SHP77 (cell line): ENCODE measurements at places on chromosomes 11 and 22.

- DNase-seq, result no peak
These were observed 12.7 kb upstream of the RGL4 start for GRCh38 chr22:23678133-23678532.

DNA sequence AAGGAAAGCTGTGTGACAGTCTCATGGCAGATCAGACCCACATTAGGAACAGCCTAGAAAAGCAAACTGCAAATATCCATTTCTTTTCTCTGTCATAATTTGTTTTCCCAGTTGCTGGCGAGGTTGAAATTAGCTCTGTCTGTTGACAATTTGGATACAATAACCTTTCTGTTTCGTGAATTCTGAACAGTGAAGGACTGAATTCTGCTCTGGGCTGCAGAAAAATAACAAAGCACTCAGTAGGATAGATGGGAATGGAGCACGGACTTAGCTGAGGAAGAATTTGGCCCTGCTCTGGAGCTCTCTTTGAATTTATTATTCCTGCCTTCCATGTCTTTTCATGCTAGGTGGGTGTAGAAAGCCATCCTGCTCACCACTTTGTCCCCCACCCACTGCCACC lies 140.3 kb downstream of the RRAS2 start:
- DNase-seq, result no peak

- DNase-seq, result no peak
These were observed 92.0 kb upstream of the DDI1 start for GRCh38 chr11:103944251-103944940.

GRCh38 chr11:575313-575995 lies 816 bp upstream of the PHRF1 start:
- DNase-seq, result peak; percentile 42

GRCh38 chr11:96430668-96431067 lies 40.9 kb downstream of the JRKL start:
- DNase-seq, result no peak

DNA sequence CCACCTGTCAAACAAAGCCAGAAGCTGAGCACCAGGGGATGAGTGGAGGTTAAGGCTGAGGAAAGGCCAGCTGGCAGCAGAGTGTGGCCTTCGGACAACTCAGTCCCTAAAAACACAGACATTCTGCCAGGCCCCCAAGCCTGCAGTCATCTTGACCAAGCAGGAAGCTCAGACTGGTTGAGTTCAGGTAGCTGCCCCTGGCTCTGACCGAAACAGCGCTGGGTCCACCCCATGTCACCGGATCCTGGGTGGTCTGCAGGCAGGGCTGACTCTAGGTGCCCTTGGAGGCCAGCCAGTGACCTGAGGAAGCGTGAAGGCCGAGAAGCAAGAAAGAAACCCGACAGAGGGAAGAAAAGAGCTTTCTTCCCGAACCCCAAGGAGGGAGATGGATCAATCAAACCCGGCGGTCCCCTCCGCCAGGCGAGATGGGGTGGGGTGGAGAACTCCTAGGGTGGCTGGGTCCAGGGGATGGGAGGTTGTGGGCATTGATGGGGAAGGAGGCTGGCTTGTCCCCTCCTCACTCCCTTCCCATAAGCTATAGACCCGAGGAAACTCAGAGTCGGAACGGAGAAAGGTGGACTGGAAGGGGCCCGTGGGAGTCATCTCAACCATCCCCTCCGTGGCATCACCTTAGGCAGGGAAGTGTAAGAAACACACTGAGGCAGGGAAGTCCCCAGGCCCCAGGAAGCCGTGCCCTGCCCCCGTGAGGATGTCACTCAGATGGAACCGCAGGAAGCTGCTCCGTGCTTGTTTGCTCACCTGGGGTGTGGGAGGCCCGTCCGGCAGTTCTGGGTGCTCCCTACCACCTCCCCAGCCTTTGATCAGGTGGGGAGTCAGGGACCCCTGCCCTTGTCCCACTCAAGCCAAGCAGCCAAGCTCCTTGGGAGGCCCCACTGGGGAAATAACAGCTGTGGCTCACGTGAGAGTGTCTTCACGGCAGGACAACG lies 11.7 kb downstream of the CXCR5 start:
- peak; percentile 19 for DNase-seq

GRCh38 chr11:45005106-45005505 lies 54.4 kb upstream of the TP53I11 start:
- no peak for DNase-seq

DNA sequence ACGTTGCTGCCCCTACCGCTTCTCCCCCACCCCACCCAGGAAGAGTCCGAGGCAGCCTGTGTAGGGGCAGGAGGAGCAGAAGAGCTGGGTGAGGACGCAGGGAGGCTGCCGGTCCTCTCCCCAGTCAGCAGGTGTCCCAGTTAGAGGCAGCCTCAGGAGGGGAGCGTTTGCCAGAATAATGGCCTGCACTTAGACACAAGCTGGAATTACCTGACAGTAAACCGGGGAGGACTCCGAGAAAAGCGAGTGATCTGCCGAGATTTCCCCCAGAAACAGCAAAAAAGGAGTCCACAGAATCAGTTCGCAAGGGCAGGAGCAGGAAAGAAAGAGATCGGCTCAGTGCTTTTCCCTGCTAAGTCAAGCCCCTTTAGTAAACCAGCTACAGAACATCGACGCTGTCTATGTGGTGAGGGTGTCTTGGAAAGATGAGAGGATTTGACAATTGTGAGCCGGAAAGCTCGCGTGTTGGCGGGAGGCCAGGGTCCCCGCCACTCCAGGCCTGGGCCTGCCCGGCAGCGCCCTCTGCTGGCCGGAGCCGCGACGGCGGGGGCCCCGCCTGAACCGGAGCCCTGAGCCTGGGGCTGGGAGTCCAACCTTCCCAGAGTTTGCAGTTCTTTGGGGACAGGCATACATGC lies 17.7 kb upstream of the THRSP start:
- peak; percentile 70 for DNase-seq

DNA sequence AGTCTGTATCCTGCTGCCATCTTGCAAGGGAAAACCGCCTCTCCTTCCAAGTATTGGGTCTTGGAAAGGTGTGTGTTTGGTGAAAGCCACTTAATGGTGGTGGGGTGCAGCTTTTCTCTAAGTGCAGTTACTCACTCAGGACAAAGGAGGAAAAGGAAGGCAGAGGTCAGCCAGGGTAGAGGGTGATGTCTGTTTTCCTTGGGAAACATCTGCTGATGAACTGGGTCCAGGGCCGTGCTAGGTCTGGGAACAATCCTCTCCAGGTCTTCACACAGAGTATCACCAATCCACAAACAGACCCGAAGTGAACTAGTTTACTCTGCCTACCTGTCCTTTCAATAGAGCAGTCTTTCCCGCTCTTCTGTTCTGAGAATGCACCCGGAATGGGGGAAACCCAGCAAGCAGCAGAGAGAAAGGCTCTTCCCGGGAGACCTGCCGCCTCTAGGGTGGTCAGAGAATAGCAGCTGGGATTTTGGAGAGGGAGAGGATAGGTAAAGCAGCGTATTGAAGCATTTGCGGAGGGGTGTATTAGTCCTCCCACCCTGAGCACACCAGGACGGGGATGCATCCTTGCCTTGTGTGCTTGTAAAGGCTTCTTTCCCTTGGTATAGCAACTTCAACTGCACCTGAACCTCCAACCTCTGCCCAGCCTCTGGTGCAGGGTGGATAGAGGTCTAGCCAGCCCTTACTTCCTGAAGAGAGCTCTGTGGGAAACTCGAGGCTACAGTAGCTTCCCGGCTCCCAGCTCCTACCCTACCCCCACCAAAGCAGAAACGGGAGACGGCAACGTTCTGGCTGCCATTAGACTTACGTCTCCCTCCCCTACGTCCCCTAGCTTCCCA lies 20.7 kb downstream of the LHFPL7 start:
- no peak for DNase-seq

DNA sequence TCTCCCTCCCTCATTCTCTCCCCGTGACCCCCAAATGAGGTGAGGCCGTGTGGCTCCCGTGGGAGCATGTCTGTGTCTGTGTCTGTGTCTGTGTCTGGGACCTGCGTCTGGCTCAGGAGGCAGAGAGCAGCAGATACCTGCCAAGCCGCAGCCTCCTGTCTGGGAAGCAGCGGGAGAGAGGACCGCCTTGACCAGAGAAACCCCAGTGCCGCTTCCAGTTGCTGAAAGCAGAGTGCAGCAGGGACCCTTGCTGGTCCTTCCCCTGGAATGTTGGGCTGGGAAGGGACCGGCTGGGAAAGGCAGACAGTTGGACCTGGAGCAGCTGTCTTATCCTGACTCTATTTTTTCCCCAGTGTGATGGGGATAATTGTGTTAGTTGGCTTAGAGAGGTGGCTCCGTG lies 525 bp downstream of the CSDC2 start:
- no peak for DNase-seq

DNA sequence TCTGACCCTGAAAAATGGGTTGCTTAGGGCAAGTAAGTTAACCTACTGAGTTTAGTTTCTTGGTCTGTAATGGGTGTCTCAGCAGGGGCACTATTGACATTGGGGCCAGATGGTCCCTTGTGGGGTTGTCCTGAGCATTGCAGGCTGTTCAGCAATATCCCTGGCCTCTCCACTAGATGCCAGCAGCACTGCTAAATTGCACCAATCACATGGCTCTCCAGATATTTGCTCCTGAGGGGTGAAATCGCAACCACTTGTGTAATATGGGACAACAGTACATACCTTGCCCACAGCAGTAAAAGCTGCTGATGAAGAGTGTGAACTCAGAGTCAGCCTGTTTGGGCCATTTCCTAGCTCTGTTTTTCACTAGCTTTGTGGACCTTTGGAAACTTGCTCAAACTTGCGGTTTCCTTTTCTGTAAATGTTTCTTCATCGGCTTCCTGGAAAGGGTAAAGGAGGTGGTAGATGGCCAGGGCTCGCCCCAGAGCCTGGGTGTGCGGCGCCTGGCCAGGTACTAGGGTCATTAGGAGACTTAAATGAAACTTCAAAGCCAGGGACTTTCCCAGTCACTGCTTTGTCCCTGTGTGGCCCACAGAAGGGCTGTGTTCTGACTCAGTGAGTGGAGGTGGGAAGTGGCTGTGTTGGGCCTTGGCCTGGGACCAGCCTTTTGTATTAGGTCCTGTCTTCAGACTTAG lies 13.0 kb downstream of the NCF4 start:
- DNase-seq, result no peak

GRCh38 chr11:93053864-93054263 lies 84.4 kb downstream of the MTNR1B start:
- DNase-seq, result no peak

DNA sequence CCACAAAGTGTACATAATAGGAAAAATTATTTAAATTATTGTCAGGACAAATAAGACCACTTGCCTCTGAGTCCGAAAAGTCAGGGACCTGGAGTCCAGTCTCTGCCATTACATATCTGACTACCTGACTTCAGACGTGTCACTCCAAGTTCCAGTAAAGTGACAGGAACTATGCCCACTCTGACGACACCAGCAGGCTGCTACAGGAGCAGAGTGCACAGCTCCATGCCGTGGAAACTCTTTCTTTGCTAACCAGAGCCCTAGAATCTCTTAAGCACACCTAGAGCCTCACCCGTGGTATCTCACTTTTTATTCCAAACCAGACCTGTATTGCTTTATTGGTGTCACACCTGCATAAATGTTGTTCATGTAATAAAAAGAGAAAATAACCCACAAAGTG lies 93.7 kb downstream of the PLEKHA7 start:
- no peak for DNase-seq

DNA sequence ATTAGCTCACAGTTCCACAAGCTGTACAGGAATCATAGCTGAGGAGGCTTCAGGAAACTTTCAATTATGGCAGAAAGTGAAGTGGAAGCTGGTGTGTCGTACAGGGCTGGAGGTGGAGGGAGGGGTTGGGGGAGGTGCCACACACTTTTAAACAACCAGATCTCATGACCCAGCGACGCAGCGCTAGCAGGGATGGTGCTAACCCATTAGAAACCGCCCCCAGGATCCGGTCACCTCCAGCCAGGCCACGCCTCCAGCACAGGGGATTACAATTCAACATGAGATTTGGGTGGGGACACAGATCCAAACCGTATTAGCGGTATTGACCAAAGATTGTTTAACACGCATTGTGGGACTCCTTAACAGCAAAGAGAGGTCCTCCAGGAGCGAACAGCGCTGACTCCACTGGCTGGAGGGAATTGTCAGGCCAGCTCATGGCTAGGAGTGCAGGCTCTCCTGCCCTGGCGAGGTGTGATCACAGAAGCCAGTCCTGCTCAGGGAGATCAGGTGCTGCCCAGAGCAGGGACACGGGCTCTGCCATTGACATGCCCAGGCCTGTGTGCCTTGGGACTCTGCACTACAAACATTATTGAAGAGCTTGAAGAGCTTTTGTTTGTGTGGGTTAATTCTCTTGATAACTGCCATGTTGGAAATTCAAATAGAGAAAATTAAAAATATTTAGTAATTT lies 215.3 kb downstream of the TBC1D22A start:
- no peak for DNase-seq

DNA sequence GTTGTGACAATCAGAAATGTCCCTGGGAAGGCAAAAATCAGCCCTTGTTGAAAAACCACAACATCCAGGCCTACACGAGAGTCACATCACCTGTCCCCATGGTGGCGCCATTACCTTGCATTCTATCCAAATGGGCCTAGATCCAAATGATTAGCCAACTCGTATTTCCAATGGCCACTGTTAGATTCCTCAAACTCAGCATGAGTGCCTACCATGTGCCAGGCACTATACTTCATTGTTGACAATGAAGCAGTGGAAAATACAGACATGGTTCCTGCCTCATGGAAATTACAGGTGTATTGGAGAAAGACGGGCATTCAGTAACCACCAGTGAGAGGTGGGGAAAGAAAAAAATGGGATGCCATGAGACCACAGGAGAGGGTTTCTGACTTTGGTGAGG lies 29.8 kb upstream of the CREB3L1 start:
- peak; percentile 81 for DNase-seq

GRCh38 chr11:33984682-33985389 lies 66.7 kb upstream of the CAPRIN1 start:
- DNase-seq, result no peak

GRCh38 chr11:95283650-95284049 lies 52.6 kb upstream of the SESN3 start:
- no peak for DNase-seq

DNA sequence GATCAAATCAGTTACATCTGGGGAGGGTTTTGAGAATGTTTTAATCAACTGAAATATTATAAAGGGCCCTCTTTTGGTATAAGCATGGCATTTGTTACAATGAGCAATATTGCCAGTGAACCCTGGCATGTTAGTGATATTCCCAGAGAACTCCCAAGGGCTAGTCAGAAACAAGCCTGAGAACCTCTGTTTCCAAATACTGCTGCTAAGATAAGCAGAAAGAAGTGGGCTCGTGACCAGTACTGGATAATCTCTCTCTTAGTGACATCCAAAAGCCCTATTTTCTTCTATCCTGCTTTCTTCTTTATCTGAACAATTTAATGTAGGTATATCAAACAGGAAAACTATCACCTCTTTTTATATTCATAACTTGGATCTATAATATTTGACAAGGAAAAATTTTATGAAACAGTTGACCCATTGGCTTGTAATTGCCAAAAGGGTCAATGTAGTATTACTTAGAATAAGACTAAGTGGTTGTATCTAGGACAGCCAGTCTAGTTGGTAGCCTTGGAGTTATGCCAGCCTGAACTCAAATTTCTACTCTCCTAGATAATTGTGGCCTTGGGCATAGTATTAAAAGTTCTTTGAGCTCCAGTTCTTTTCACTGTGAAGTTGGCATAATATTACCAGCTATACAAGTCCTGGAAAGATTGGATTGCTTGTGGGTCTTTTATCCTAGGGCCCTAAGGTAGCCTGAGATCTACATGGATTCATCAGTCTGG lies 15.7 kb downstream of the CAT start:
- DNase-seq, result no peak

GRCh38 chr11:117199053-117199915 lies at the start of gene TAGLN:
Gene TAGLN, plus strand, starts transcription at chr11:117199370. Its CDS starts 3,644 bp downstream, at chr11:117203014.
- no peak for DNase-seq
